Omental fat pad (tissue), 4 donors: ENCODE measurements at places on chromosomes 6 and 20.

GRCh38 chr6:114342826-114343781 is at the start of gene HS3ST5:
HS3ST5 (minus strand) TSS chr6:114343023; CDS start chr6:114062845, 280,178 bp downstream.
- DNase-seq, result no peak

DNA sequence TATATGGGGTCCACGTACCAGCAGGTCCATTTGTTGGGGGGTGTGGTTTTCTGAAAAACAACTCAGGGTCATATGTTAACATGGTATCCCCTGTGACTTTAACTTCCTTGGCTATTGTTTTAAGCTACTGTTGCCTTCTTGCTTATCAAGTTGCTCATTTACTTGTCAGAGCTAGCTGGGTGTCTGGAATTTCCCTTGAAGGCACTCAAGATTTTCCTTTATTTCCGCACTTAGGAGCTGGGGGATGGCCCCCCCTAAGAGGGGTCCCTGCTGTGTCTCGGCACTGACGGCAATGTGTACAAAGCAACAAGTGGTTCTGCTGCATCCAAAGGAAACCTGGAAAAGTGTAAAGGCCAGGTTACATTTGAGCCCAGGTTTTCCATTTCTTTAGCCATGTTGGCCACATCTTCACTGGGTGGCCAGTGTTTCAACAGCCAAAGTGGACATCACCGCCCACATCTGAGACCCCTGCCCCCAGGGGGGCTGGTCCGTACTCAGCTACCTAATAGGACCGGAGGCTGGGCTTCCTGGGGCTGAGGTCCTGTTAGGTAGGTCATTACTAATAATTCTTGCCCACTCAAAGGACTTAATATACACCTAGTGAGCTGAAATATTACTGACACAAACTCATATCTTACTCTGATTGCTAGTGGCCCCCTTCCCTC is 24.8 kb upstream of the SYNDIG1 start:
- no peak for DNase-seq

GRCh38 chr6:104995989-104996617 is 39.2 kb downstream of the LIN28B start:
- no peak for DNase-seq

DNA sequence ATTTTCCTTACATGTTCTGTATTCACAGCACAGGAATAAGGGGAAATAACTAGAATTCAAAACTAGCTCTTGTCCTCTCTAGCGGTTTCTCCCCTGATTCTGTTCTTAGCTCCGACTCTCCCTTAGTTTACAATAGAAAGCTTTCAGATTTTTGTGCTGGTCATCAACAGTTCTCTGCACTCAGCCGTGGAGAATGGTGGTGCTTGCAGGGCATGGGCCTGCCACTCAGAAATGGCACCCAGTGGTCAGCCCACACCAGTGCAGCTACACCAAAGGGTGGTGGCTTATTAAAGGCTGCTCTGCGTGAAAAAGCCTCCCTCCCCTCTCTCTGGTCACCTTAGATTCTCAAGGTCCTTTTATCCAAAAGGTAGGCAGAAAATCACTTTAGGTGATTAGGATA is 123.5 kb downstream of the SASH1 start:
- no peak for DNase-seq

DNA sequence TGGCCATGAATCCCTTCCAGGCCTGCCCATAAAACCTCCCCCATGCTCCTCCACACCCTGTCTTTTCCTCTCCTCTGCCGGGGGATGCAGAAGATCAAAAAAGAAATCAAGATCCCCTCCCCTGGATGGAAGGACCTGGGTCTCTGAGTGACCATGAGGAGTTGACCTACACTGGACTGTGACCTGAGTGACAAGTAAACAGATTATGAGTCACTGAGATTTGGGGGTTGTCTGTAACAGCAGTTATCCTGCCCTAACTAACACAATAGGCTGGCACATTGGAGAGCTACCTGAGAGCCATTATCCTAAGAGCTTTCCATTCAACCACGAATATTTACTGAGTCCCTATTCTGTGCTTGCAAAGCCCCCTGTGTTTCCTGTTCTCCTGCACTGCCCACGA is 28.4 kb upstream of the SIRPA start:
- DNase-seq, result no peak

DNA sequence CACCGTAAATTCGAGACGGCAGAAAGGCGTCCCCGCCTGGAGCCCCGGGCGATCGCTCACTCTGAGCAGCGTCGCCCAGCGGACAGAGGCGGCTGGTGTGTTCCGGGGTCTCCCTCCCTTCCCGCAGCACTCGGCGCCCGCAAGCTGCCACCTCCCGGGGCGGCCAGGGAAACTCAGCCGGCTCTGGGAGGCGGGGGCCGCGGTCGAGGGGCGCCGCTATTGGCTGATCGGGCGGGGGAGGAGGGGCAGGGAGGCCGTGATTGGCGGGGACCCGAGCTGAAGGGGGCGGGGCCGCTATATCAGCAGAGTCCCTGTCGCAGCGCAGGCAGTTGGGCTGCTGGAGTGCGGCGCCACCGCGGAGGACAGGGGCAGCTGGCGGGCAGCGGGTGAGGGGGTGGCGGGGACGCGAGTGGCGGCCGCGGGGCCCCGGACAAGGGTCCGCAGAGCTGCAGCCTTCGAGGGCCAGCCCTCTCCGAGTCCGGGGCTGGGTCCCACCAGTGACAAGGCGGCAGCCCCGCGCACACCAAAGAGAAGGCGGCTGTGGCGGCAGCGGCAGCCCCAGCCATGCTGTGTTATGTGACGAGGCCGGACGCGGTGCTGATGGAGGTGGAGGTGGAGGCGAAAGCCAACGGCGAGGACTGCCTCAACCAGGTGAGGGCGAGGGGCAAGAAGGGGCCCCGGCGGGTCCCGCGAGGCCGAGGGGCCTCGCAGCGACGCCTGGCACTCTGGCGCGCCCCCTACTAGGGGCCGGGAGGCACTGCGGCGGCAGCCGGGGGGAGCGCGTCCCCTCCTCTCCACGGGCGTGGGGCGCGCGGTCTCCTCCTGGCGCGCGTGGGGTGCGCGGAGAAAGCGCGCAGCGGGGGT is at the start of gene MYLIP:
TSS of gene MYLIP (plus strand) at position 328 of the 864 bp plus-strand sequence. CDS start at position 565, 237 bp downstream.
- DNase-seq, result peak; percentile 96

GRCh38 chr6:36326356-36326995 is 10.2 kb downstream of the BNIP5 start:
- DNase-seq, result no peak

- no peak for DNase-seq
Measured at GRCh38 chr6:154041001-154041400, 2.0 kb downstream of the OPRM1 start.

GRCh38 chr6:93366506-93366905 is 52.9 kb downstream of the EPHA7 start:
- DNase-seq, result no peak

DNA sequence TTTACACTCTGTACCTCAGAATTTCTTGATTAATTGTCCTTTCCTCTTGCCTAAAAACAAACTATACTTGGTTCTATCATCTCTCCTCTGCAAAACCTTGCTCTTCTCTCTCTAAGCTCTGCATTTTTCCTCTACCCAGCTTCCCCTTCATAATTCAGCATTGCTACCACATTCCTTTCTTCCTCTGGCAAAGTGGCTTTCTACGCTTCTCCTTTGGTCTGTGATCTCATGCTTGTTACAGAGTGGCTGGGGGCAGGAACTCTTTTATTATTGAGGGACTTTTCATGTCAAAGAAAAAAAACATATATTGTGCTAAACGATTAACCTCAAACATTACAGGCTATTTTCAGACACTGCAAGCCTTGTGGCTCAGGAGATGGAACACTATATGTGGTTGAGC is 333.3 kb upstream of the KCNQ5 start:
- DNase-seq, result no peak

GRCh38 chr6:37501632-37502491 is 2.2 kb upstream of the CCDC167 start:
- DNase-seq, result no peak

DNA sequence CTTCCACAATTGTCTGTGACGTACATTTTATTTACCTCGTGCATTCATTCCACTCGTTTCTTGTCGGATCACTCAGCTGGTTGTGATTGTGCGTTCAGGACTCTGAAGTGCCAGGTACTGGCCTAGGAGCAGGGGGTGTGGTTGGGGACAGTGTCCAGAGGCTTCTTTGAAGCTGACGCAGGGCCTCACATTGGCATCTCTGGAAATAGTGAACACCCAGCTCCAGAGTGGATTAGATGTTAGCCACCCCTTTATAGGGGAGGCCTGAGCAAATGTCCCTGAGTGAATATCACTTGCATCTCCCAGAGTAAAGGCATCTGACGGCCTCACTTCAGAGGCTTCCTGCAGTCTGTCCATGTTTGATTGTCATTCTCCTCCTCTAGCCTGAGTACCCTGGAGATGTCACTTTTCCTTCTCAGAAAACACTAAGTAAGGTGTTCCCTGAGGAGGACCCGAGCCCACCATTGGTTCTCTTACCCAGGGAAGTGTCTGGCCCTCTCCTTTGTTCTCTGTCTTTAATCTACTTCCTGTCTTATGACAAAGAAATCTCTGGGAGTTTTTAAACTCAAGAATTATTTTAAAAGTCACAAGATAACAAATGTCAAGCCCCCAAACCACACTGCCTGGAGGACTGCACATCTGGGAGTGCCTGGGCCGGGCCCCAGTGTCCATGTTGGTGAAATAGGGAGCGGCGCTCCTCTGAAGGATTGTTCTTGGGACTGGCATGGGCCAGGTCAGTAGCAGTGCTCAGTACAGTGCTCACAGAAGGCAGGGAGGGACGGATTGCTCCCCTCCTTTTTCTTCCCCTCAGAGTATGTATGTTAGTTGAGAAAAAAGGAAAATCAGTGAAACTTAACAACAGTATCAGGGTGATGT is 10.8 kb downstream of the STX16 start:
- DNase-seq, result no peak

- no peak for DNase-seq
Measured at GRCh38 chr6:53179961-53180651, 31.5 kb upstream of the GCM1 start.

GRCh38 chr6:548091-548490 is 108.8 kb downstream of the HUS1B start:
- no peak for DNase-seq

DNA sequence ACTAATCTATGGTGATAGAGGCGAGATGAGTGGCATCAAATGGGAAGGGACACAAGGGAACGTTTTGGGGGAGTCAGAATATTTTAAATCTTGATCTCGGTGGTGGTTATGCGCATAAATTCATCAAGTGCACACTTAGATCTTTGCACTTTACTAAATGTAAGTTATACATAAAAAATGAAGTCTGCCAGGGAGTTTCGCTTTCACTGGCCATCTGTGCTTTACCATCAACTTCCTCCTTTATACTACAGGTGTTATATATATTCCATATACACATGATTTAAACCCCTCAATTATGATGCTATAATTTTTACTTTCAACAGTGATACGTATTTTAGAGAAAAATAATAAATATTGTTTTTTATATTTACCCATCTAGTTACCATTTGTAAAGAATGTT is 97.6 kb upstream of the AKIRIN2 start:
- no peak for DNase-seq

GRCh38 chr6:124879110-124879991 is 82.9 kb upstream of the RNF217 start:
- DNase-seq, result no peak

- no peak for DNase-seq
Measured at GRCh38 chr20:62732031-62732760, 23.6 kb downstream of the NTSR1 start.

GRCh38 chr6:133131621-133132465 is 109.3 kb upstream of the EYA4 start:
- no peak for DNase-seq

DNA sequence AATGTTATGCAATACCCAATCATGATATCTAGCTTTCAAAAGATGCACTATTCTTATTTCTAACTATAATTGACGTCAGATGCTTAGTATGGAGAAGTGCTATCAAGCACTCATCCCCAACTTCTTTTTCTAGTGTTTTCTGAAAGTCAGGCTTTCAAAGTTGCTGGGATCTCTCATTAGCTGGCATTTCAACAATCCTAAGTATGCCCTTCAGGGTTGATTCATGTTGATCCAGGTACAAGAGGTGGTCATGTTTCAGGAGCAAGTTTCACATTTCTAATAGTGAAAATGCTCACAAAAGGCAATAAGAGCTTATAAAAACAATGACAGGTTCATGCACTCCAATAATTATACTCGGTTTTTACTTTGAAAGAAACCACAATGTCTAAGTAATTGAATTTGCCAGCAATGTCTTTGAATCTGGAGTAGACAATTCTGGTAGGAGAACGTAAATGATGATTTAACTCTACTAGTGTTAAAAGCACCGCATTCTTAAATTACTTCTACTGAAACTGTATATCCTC is 193.7 kb upstream of the KHDRBS2 start:
- DNase-seq, result no peak

- no peak for DNase-seq
Measured at GRCh38 chr6:154931711-154932424, 63.2 kb upstream of the TIAM2 start.

GRCh38 chr6:141388666-141389065 is 744.1 kb upstream of the GJE1 start:
- DNase-seq, result no peak

GRCh38 chr6:7914991-7915789 is 4.6 kb upstream of the TXNDC5 start:
- DNase-seq, result no peak

- no peak for DNase-seq
Measured at GRCh38 chr6:18021166-18021850, 33.9 kb upstream of the KIF13A start.
